Substantia nigra (tissue), 51 donors: ENCODE measurements at places on chromosomes 7 and 10.

- DNase-seq = no peak
These were observed 391.8 kb upstream of the ETV1 start for GRCh38 chr7:14381306-14381705.

GRCh38 chr7:54663603-54664234, 95.3 kb downstream of the SEC61G start:
- no peak for DNase-seq

GRCh38 chr10:128576943-128577670, 450.9 kb upstream of the MKI67 start:
- no peak for DNase-seq

- no peak for DNase-seq
These were observed 4.7 kb upstream of the OPN4 start for GRCh38 chr10:86649471-86650150.

GRCh38 chr7:101691822-101692384, 62.8 kb upstream of the MYL10 start:
- no peak for DNase-seq

GRCh38 chr10:92598321-92598720, 5.4 kb downstream of the KIF11 start:
- DNase-seq = no peak

DNA sequence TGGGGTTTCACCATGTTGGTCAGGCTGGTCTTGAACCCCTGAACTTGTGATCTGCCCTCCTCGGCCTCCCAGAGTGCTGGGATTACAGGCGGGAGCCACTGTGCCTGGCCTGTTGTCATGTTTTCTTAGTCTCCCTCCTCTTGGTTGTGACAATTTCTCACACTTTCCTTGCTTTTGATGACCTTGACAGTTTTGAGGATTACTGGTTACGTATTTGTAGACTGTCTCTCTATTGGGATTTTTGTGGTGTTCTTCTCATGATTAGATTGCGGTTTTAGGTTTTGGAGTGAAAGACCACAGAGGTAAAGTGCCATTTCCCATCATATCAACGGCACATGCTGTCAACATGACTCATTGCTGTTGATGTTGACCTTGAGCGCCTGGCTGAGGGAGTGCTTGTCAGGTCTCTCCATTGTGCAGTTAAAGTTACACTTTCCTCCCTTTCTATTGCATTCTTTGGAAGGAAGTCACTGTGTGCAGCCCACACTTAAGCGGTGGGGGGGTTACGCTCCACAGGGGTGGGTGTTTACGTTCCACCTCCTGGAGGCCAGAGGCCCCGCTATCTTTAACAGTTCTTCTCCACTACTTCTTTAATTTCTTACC, 10.8 kb downstream of the NEURL1 start:
- DNase-seq = no peak

DNA sequence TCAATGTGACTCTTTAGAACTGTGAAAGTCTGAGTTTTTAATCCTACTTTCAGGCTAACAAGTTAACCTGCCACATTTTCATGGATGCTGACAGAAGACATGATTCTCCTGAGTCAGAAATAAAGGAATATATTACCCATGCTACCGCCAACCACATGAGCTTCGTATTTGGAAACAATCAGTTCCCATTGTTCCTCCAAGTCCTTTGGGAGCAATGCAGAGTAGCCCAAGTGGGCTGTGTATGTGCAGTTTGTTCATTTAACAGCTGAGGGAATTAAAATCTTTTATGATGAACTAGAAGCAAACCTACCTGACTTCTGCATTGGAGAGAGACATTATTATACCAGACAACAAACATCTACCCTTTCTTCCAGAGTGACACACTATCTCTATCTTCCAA, 169.3 kb upstream of the BET1 start:
- DNase-seq = no peak

DNA sequence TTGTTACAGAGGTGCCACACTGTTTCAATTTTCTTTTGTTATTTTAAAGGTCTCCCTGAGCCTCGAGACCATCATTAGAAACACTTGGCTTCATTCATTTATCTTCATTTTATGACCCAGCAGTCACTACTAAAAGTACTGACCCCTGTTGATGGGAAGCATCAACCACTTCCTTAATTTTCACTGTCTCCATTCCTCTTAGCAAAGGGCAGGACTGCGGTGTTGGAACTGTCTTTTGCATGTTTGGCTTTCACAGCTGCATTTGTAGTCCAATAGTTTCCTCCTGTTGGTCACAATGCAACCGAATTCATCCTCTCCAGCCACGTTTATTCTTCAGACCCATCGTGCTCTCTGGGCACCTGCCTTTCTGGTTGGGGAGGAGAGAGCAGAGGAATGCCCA, 46.7 kb upstream of the PDZD8 start:
- no peak for DNase-seq

- no peak for DNase-seq
These were observed at the start of gene NEBL for GRCh38 chr10:20897146-20897825. Gene NEBL (minus strand): TSS chr10:20897311. CDS start chr10:20897205, 106 bp downstream.

DNA sequence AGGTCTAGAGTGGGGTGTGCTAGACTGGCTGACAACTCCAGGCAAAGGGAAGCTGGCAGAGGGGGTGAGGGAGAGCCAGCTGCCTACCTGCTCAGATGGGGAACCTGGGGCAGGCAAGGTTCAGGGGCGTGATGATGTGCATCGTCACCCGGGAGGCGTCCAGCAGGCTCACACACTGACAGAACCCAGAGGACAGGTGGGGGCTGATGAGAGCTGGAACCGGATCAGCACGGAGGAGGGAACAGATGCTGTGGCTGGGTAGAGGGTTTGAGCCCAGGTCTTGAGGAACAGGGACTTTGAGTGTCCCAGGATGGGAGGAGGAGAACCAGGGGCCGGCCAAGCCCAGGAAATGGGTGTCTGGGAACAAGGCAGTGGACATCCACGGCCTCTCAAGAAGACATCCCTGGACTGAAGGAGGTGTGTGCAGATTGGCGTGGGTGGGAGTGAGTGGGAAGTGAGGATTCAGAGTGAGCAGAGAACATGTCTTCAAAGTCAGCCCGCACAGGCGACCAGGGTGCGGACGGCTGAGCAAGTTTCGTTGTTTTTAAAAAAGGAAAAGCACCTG, 3.9 kb downstream of the RASGEF1A start:
- no peak for DNase-seq

GRCh38 chr10:45585131-45585530, 87.4 kb downstream of the ZFAND4 start:
- no peak for DNase-seq

GRCh38 chr7:79284211-79284610, 169.3 kb downstream of the MAGI2 start:
- no peak for DNase-seq
